ENCODE measurements at places on chromosomes 12 and 14.

DNA sequence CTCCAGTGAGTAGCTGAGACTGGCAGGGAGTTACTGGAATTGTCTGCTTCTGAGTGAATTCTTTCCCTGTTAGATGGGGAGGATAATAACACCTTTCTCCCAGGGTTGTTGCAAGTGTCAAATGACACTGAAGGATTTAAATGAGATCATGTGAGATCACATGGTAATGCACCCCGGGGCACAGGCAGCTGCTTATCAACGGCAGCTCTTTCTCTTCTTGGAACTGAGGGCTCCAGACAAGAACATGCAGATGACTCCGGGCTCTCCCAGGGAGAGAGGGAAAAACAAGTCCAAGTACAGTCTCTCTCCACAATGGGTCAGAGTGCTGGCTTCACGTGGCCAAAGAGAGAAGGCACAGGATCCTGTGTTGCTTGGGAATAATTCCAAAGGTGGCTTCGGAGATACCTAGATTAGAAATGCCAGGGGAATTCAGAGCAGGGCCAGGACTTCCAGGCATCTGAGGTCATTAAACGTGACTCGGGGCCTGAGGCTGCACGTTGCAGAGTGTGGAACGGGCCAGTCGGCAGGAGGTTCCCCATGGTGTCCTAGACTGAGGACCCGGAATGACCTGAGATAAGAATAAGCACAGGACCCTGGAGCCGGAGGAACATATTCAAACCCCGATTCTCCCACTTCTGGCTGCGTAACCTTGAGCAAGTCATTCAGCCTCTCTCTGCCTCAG is 109.2 kb downstream of the PRMT8 start:
- DNase-seq: no peak

DNA sequence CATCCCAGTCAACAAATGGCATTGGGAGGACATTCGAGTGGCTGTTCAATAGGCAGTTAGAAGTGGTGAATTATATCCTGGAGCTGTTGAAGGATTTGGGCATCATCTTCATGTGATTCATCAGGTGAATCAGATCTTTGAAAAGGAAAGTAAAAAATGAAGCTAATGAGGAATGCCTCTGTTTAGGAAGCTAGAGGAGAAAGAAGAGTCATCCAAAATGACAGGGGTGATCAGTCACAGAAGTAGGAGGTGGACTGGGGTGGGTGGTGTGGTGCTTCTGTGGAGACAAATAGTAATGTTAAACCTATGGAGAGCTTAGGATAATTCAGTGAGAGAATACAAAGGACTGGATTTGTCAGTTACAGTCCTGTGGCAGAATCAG is 32.7 kb downstream of the DIP2B start:
- DNase-seq: no peak

- DNase-seq: no peak
These were observed 248.5 kb upstream of the FBXO33 start for GRCh38 chr14:39680777-39681176.

GRCh38 chr14:74733221-74733620 is 20.3 kb downstream of the FCF1 start:
- DNase-seq: no peak

- no peak for DNase-seq
These were observed 6.1 kb upstream of the PRKCH start for GRCh38 chr14:61315313-61315712.

DNA sequence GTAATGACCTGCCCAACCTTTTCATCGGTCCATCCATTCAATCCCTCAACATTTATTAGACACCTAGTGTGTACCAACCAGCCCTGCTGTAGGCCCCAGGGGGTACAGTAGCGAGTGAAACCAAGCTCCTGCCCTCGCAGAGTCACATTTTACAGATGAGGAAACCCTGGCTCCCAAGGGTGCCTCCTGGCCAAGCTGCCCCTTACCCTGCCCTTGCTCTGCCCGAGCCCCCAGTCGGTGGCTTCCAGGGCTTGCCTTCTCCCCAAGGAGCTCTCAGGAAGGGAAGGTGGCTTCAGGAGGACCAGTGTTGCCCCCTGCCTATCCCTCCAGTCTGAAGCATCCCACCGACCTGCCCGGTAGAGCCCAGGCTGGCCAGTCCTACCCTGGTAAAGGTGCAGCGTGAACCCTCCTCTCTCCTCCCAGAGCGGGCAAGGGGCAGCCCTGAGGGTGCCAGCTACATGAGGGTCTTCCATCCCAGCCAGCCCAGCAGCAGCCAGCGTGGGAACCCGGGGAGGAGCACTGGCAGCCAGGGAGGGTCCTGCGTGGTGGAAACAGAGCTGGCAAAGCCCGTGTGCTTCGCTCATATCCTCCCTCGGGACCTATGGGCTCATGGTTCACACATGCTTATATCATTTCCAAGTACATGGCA is 670 bp upstream of the BEGAIN start:
- DNase-seq: no peak

- DNase-seq: no peak
These were observed 55.4 kb downstream of the TMEM260 start for GRCh38 chr14:56635041-56635440.

- DNase-seq: no peak
These were observed 5.8 kb downstream of the MON2 start for GRCh38 chr12:62472472-62472871.

- DNase-seq: no peak
These were observed 142.8 kb upstream of the TMCC3 start for GRCh38 chr12:94793191-94793595.

Measured in KBM-7 (cell line).